ENCODE measurements at places on chromosomes 1 and 21.

- no peak for DNase-seq
These were observed 44.9 kb downstream of the SSBP3 start for GRCh38 chr1:54361342-54361741.

DNA sequence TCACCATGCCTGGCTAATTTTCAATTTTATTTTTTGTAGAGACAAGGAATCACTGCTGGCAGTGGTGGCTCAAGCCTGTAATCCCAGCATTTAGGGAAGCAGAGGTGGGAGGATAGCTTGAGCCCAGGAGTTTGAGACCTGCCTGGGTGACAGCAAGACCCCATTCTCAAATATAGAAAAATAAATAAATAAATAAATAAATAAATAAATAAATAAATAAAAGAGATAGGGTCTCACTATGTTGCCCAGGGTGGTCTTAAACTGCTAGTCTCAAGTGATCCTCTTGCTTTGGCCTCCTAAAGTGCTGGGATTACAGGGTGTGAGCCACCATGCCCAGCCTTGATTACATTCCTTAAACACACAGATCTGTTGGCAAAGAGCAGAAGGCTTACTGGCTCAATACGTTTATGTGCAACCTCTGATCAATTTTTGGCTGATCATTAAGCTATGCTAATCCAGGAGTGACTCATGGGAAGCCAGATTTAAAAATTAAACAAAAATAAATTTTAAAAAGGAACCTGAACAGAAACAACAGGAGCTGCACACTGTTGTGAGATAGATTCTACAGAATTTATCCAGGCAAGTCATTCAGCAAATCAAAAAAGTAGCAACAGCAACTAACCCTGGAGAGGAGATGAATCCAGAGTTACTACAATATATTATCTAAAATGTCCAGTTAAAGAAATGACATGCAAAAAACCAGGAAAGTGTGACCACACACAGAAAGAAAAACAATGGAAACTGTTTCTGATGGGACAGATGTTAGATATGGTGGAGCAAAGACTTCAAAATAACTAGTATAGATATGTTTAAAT lies 79.4 kb downstream of the RPE65 start:
- no peak for DNase-seq

DNA sequence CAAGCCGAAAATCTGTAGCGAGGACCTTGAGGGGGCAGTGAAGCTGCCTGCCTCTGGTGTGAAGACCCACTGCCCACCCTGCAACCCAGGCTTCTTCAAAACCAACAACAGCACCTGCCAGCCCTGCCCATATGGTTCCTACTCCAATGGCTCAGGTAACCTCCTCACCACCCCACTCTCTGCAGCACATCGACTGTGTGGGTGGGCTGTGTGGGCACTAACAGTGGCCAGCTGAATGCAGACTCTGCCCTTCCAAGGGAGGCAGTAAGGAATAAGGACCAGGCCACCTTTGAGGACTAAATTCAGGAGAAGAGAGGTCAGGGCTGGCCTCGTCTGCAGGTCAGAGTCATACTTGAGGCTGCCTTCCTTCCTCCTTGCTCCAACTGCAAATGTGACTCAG lies 25.5 kb upstream of the SARS1 start:
- DNase-seq: no peak

DNA sequence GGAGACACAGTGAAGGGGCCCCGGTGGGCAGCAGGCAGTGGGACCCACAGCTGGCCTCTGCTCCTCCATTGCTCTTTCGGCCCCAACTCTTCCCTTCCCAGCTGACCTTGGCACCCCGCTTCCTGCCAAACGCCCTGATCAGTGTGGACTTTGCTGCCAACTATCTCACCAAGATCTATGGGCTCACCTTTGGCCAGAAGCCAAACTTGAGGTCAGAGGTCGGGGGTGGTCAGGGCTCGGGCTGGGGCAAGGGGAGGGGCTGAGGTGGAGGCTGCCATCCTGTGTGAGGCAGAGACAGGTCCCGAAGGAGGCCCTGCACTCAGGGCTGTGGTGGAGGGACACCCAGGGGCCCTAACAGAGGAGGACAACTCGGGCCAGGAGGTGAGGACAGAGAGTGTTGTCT lies 13.7 kb downstream of the PODN start:
- no peak for DNase-seq

- DNase-seq: no peak
These were observed 12.4 kb downstream of the SKI start for GRCh38 chr1:2240270-2241156.

GRCh38 chr1:98923667-98924066 lies 81.0 kb downstream of the PLPPR5 start:
- DNase-seq: no peak

- DNase-seq: no peak
These were observed 124.1 kb downstream of the DISP1 start for GRCh38 chr1:222938986-222939385.

- DNase-seq: no peak
These were observed 12.3 kb downstream of the MAPKAPK2 start for GRCh38 chr1:206696812-206697585.

- no peak for DNase-seq
These were observed 183.0 kb downstream of the BARHL2 start for GRCh38 chr1:90534116-90534515.

GRCh38 chr1:92832537-92833114 lies 786 bp downstream of the RPL5 start:
- no peak for DNase-seq

DNA sequence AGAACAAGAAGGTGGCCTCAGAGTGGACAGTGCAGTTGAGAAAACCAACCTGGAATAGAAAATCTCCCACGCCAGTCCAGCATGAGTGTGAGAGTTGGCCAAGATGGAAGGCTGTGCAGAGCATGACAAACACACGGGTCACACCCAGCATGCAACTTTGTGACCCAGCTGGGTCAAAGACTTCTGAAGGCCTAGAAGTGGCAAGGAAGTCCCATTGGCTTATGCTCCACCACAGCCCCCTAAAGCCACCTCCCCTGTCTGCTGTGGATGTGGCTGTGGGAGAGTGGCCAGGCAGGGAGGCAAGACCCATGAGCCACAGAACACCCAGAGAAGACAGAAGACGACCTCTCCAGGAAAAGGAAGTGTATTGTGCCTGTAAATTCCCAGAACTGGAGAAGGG lies 13.6 kb downstream of the BATF3 start:
- DNase-seq: no peak

- DNase-seq: no peak
These were observed 31.8 kb downstream of the C1orf87 start for GRCh38 chr1:60041783-60042182.

- no peak for DNase-seq
These were observed 27.2 kb downstream of the SYT6 start for GRCh38 chr1:114126261-114127095.

DNA sequence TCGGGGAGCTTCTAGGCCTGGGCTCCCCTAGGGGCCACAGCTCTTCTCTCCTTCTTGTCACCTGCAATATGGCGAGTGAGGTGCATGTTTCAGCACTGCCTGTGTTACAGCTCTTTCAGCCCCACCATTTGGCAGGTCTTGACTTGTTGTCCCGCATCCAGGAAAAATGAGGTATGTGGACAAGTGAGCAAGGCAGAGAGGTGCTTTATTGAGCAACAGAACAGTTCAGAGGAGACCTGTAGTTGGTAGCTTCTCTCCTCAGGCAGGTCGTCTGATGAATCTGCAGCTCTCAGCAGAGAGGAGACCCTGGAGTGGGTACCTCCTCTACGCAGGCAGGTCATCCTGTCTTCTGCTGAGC lies 208.2 kb upstream of the USP25 start:
- DNase-seq: no peak

- no peak for DNase-seq
These were observed 25.7 kb downstream of the TTC3 start for GRCh38 chr21:37098751-37099150.

DNA sequence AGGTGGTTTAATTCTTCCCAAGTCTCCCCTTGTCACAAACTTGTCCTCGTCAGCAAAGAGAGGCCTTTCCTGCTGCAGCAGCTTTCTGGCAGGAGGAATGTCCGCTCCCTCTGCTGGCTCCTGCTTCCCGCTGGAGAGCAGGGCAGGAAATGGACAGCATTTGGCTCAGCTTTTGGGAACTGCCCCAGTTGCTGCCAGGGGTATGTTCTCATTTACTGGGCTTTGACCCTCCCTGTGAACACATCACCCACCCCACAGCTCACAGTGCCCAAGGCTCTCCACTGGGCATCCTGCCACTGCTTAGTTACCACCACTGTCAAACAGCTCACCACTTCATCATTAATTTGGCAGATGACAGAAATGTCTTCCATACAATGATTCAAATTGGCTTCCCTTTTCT lies 75.4 kb downstream of the MRPL37 start:
- no peak for DNase-seq

- no peak for DNase-seq
These were observed 22.8 kb downstream of the ERG start for GRCh38 chr21:38475519-38475918.

- DNase-seq: no peak
These were observed 9.8 kb downstream of the CACYBP start for GRCh38 chr1:175009532-175009931.

- no peak for DNase-seq
These were observed 176.9 kb upstream of the PRMT6 start for GRCh38 chr1:106879538-106879937.

DNA sequence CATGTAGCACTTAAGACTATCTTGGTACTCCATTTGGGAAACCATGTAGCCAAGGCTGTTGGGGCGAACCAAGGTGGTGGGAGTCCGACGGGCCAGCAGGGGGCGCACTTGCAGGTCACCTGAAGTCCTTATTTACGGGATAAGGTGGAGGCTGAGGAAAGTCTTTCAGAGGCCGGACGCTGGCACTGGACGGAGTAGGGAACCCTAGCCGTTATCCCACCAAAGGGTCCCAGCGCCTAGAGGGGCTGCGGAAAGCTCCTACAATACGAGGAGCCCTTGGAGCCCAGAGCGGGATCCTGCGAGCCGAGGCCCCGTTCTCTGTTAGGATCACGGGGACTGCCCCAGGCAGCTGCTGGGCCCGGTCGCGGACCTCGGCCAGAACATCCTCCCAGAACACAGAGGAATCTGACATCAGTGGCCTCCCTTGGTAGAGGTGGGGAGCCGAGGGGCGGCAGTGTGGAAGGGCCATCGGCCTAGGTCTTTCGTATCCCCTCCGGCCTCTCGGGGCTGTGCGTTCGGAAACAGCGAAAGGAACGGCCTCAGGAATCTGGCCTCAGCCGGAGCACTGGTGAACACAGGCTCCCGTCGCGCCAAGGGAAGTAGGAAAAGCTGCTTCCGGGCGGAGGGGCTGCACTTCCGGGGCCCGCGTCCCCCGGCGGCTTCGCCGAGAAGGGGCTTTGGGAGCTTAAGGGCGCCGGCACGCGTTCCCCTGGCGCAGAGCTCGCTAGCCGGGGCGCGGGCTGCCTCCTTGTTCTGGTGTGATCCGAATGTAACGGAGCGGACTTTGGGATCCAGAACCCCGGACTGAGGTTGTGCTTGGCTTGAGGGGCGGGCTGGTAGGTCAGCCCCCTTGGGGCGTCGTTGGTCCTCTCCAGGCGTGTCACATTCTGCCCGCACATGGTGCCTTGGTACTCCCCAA lies 29.9 kb upstream of the RPTN start:
- DNase-seq: peak; percentile 84

DNA sequence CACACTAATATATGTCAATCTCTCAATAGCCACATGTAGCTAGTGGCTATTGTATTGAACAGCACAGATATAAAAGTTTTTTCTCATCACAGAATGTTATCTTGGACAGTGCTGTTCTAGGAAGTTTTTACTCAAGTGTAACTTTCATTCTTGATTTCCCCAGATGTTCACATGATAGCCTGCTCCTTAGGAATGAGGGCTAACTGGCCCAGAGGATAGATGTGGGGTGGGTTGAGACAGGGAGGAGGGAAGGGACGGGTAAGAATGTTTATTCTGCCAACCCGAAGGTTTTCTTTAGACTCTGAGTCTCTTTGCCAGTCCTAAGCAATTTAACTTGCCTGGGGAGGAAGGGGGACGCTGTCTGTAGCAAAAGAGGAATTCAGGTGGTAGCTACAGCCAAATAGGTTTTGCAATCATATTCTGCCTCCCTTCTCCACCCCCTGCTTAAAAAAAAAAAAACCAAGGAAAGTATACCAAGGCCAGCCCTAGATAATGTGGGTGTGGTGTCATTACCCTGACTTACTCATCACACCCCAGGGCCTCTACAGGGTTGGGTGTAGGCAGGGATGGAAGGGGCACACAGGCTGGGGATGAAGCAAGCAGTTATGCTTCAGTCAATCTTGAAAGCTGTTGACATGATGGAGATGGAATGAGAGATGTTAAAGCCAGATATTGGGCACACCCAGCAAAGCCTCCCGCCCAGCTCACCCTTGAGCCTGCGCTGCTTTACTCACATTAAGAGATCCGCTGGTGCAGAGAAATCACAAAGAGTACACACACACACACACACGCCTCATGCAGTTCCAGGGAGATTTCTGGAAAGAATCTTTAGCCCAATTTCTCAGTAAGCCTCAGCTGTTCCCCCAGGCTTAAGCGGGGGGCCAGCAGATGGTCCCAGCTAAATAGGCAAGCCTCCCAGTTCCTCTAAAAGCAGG lies 59.9 kb downstream of the PLXNA2 start:
- DNase-seq: no peak

- peak; percentile 12 for DNase-seq
These were observed 686 bp upstream of the ZNF281 start for GRCh38 chr1:200410566-200410878.

DNA sequence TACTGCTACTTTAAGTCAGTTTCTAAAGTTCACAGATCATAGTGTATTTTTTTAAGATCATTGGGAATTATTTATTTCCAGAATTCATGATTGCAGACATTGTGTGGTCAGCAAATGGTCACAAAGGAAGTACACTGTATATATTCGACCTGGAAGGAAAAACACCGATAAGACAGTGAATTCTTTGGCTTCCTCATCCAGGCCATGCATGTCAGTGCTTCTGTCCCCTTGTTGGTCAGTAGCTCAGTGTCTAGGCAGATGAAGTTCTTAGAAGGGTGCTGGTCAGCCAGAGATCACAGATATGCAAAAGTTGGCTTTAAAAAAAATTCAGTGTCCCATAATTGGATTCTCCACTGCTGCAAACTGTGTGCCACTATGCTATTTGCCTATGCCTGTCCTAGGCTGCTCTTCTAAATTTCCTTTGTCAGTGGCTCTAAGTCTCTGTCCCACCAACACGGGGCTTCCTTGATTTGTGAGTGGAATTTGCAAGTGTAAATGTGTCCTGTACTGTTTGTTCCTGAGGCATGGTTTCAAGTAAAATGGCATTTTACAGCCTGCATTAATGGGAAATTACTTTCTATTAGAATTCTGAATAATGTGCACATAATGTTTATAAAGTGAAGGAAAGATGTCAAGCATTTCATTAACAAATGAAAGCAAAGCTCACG lies 12.0 kb upstream of the VAMP4 start:
- DNase-seq: no peak

DNA sequence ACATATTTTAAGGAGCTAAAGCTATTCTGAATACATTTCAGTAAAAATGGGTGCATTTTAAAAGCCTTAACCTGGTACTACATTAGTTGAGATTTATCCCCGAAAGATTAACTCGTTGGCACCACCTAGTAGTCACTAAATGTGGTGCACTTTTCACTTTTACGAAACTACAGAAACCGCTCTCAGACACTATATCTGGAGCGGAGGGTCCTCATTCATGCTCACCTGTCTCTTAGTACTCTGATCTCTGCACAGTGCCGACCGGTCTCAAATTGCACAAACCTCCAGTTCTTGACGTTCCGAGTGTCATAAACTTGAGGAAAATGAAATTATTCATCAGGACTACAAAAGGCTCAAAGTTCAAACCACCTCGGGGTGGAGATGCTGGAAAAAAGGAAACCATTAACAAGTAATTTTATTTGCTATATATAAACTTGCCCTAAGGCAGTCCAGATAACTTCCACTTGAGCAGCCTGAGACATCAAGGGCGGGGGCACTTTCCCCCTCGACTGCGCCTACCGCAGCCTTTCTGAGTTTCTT lies 722 bp downstream of the LZIC start:
- peak; percentile 21 for DNase-seq
